ENCODE measurements at places on chromosomes 3 and 15.

DNA sequence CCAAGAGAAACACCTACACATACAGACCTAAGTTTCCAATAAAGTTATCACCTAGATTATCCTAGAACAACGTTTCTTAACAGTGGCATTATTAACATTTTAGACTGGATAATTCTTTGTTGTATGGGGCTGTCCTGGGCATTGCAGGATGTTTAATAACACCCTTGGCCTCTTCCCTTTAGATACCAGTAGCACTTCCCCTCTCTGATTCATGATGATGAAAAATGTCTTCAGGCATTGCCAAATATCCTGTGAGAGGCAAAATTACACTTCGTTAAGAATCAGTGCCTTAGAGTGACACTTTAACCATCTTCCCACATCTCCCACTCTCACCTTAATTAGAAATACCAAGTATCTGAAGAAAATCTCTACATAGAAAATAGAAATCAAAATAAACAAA lies 352.6 kb downstream of the CGGBP1 start:
- no peak for DNase-seq

DNA sequence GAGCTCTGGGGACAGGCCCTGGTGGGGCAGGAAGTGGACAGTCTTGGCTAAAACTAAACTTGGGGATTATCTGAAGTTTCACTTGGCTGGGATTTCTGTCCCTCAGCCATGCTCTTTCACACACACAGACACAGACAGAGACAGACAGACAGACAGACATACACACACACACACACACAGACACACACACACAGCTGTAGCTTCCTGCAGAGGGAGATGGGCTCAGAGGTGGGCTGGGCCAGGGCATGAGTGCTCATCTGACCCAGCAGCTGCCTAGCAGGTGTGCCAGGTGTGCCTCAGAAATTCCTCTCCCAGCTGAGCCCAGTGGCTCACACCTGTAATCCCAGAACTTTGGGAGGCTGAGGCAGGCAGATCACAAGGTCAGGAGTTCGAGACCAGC lies 3.3 kb downstream of the RHOV start:
- DNase-seq = no peak

DNA sequence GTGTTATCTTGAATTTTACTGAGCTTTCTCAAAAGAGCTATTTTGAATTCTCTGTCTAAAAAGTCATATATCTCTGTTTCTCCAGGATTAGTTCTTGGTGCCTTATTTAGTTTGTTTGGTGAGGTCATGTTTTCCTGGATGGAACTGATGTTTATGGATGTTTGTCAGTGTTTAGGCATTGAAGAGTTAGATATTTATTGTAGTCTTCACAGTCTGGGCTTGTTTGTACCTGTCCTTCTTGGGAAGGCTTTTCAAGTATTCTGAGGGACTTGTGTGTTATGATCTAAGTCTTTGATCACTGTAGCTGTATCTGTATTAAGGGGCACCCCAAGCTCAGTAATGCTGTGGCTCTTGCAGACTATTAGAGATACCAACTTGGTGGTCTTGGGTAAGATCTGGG lies 10.6 kb upstream of the RAD51 start:
- no peak for DNase-seq

- no peak for DNase-seq
Observed at GRCh38 chr3:10408680-10409079, 87.8 kb upstream of the SEC13 start.

GRCh38 chr3:32372213-32372490 lies 19.5 kb upstream of the CMTM7 start:
- DNase-seq = no peak

- no peak for DNase-seq
Observed at GRCh38 chr15:51706291-51706690, 25.0 kb downstream of the SCG3 start.

- DNase-seq = no peak
Observed at GRCh38 chr3:59601486-59601885, 551.7 kb upstream of the CFAP20DC start.

- no peak for DNase-seq
Observed at GRCh38 chr3:41033956-41034519, 165.3 kb upstream of the CTNNB1 start.

DNA sequence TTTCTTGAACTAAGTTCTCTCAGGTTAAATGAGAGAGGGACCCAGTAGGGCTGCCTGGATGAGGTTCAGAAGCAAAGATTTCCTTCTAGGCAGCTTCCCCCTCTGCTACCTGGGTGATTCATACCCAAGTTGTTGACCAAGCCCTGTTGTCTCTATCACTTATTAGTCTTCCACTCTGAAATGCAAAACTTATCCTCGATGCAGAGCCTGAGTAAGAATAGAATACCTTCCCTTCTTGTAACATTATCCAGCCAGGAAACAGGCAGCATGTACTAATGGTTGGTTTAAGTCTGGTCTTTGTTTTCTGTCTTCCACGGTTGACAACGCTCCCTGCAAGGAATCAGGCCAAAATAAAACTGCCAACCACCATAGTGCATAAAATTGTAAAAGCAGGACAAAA lies 377.3 kb downstream of the MECOM start:
- no peak for DNase-seq

DNA sequence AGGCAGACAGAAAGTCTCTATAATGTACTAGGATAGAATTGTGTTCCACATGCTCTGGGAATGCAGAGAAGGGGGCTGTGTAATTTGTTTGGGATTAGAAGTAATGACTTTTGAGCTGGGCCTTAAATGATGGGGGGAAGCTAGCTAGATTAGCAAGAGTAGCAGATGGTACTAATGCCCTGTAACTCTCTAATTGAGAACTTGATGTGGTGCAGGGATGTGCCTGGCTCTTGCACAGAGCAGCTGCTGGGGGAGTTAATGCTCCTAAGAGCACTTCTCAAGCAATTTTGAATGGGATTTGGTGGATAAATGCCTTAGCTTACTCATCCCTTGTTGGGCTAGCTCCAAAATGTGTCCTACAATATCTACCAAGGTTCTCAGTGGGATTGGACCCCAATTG lies 12.4 kb upstream of the SYN2 start:
- no peak for DNase-seq

- no peak for DNase-seq
Observed at GRCh38 chr15:92877416-92877815, 22.7 kb upstream of the CHD2 start.

DNA sequence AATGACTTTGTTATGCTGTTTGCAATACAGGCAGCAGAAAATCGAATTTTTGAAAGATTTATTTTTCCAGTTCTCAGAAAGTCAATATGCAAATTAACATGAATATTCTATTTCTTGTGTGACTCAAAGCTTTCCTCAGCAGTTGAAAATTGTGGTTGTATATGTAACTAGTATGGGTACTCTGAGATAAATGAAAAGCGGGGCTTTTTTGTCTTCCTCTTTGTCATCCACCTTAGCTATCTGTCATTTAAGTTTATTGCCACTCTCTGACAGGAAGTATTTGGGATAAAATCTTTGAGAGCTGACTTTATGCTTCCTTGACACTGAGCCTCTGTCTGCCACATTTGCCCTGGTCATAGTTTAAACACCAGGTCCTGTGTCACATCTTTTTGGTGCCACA lies 91.5 kb downstream of the ATG7 start:
- DNase-seq = no peak

DNA sequence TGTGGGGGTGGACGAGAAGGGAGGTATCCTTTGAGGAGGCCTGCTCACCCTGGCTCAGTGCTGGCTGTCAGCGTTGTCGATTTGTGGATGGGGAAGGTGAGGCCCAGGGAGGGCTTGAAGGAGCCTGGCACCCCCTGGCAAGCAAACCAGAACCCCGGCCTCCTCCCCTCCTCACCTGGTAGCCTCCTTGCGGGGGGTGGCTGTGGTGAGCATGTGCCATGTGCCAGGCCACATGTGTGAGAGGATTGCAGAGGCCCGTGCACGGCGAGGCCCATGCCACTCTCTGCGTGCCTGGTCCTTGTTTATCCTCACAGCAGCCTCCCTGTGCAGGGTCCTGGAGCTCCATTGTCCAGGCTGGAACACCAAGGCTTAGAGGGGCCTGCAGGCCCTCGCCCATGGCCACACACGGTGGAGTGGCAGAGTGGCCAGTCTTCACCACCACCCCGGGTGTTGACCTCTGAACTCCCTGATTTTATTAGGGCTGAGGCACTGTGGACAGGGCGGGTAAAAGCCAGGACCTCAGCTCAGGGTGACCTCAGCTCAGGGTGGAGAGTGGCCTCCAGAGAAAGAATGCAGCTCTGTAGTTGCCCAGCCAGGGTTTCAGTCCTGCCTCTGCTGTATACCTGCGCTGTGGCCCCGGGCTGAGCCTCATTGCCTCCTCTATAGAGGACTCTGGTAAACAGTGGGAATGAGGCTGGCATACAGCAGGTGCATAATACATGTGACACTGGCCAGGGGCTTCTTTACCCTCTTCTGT lies 29.1 kb downstream of the HDAC11 start:
- no peak for DNase-seq

DNA sequence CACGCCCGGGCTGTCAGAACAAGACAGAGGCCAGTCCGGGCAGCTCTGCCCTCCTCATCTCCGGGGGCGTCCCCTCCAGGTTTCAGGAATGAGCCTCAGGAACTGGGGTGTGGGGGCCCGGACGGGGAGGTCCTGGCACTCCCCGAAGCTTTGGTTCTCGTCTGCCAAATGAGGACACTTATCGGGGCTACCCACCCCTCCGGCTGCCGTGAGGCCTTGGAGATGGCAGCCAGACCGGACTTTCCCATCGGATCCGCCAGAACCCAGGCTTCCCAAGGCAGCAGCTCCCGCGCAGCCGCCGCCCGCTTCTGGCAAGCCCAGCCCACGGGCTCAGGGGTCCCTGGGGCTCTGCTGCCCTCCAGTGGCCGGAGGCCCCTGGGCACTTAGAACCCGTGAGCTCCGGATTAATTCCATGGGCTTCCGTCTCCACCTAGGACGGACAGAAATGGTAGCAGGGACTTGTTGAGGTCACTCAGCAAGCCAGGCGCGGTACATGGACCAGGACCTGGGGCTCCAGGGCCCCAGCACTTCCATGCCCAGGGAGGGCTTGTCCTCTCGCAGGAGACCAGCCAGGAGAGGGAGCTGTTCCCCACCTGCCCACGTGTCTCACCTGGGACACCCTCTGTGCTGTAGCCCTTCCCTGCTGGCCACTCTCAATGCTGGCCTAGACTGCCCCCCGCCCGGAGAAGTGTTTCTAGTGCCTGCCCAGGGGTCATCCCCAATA lies 89.4 kb downstream of the LINGO1 start:
- DNase-seq = peak; percentile 65

DNA sequence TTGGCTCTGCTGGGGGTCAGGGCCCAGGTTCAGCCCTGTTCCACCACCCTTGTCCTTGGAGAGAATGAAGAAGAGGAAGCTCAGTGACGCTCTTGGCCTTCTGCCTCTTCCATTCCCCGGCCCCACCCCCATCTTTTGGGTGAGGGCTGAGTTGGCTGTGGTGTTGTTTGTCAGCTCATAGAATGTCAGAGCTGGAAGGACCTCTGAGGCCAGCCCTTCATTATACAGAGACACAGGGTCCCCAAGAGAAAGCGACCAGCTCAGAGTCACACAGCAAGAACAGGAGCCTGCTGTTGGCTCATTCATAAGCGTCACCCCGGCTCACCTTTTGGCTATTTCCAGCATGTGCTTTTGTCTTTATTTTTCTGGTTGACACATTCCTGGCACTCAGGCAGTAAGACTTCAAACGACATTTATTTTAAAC lies 68.2 kb downstream of the AAGAB start:
- no peak for DNase-seq

DNA sequence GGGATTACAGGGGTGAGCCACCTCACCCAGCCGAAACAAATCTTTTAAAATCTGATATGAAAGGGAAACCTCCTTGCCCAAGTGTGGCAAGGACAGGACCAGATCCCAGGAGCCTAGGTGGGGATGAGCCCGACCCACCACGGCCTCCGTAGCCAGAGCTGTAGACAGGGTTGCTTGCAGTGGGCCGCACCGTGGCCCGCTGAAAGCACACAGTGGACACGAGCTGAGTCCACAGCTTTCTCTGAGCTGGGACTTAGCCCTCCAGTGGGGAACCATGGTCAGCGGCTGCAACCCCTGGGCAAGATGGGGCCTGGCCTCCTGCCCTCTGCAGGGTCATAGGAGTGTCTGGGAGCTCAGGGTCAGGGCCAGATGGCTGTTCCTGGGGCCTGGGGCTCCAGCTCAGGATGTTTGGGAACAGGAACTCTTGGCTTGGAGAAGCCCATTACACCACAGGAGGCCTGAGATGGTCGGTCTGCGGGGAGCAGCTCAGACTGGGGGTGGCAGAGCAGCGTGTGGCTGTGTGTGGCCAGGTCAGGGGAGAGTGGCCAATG lies 24.7 kb downstream of the GP9 start:
- DNase-seq = no peak

- DNase-seq = no peak
Observed at GRCh38 chr15:88802250-88802990, 816 bp upstream of the ACAN start.

DNA sequence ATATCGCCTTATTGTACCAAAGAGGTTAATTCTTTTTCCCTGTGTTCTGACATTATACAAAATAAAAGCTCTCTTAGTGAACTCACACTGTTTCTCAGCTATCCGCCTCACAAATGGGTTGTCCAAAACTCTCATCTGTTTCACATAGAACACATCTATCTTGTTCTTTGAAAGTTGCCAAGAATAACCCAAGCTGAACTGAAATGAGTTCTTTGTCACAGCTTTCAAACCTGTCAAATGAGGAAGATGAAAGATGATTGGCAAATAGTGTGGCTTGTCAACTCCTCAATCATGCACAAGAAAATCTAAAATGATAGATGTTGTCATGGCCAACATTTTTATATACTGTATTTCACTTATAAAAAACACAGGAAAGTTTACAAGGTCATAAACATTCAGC lies 168.1 kb upstream of the OSTN start:
- no peak for DNase-seq

DNA sequence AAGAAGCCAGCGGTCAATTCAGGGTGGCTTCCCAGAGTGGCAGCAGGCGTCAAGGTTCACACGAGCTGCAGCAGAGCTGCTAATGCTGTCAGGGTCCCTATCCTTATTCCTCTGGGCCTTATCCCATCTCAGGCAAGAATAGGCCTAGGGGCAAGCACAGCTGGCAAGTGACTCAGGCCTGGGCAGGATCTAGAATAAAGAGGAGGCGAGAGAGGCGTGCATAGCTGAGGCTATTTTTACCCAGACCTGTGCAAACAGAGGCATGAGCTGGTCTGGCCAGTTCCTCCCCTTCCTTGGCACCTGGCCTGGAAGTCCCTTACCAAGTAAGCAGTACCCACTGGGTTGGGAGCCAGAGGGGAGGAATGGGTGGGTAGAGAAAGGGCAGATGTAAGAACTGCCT lies 12.2 kb upstream of the VIPR1 start:
- DNase-seq = no peak

GRCh38 chr3:53850895-53851294 lies 4.5 kb downstream of the IL17RB start:
- DNase-seq = no peak

DNA sequence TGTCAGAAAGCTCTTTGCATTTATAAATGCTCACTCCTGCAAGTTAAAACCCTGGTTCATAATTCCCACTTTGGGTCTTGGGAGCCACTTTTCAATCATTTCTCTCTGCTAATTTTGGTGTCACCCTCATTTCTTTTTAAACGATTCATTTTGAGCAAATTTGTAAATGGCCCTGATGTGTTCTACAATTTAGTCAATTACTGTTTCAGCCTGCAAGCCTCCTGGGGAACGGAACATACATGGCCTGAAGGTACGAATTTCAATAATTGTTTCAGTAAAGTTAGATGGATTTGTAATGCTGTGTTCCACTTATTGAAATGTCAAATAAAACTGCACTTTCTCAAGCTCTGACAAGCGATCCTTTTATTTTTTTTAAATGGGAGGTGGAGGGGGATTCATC lies 43.2 kb downstream of the MAP2K5 start:
- DNase-seq = no peak

GRCh38 chr15:98758224-98758623 lies 109.9 kb downstream of the IGF1R start:
- DNase-seq = no peak

- no peak for DNase-seq
Observed at GRCh38 chr3:8997151-8997550, 33.9 kb upstream of the RAD18 start.
